ENCODE measurements at places on chromosomes 16 and 17.

GRCh38 chr16:12576878-12577277 lies 226.8 kb downstream of the CPPED1 start:
- DNase-seq, result no peak

DNA sequence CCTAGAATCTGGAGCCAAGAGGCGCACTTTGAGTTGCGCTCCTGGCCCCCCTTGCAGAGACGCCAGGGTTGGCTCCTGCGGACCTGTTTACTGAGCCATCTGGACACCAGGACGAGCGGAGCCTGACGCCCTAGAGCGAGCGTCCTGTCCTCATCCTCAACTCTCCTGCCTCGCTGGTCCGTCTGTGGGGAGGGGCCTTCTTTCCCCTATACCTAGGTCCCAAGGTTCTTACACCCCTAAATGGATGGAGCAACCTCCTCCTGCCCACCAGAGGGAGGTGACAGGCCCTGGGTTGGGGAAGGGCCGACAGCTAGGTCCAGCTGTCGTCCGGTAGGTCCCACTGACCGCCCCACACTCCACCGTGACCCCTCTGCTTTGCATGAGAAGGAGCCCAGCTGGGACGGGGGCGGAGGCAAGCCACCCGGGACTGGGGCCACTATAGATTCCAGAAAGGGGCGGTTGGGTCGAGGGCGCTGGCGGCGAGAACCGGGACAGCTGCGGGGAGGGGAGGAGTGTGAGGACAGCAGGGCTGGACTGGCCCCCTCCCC lies 3.1 kb upstream of the LHX1 start:
- no peak for DNase-seq

GRCh38 chr17:13587487-13588338 lies 14.0 kb downstream of the HS3ST3A1 start:
- DNase-seq, result no peak

- DNase-seq, result no peak
Measured at GRCh38 chr17:811051-811784, 29.1 kb downstream of the MRM3 start.

- DNase-seq, result no peak
Measured at GRCh38 chr16:29836623-29837022, 16.4 kb downstream of the MVP start.

- no peak for DNase-seq
Measured at GRCh38 chr16:85507342-85507741, 105.8 kb upstream of the GSE1 start.

DNA sequence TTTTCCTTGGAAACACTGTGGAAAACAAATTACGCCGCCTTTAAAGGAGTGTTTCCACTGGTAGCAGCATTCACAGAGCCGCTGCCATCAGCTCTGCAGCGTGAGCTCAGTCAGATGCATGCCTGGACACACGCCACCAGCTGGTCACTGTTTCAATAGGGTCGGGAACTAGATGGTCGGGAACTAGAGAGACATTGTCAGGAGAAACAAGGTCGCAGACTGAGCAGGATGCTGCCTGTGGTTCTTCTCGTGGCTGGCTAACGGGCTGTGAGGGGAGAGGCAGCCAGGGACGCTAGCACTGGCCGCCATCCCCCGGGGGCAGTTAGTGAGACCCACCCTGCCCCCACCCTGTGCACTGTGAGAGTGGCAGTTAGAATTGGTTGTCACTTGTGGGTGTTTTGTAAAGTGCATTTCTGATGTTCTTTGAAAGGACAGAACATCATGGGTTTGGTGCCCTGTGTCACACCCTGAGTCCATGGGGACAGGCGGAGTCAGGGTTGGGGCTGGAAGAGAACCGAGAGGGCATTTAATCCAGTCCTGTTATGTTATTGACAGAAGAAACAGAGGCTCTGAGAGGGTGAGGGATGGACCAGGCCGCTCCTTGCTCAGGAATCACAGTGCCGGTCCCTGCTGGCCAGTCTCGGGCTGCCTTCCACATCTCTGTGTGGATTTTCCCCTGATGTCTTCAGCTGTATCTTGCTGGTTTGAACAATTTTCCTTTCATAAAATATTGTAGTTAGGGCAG lies 86.3 kb downstream of the SPECC1 start:
- DNase-seq, result no peak

DNA sequence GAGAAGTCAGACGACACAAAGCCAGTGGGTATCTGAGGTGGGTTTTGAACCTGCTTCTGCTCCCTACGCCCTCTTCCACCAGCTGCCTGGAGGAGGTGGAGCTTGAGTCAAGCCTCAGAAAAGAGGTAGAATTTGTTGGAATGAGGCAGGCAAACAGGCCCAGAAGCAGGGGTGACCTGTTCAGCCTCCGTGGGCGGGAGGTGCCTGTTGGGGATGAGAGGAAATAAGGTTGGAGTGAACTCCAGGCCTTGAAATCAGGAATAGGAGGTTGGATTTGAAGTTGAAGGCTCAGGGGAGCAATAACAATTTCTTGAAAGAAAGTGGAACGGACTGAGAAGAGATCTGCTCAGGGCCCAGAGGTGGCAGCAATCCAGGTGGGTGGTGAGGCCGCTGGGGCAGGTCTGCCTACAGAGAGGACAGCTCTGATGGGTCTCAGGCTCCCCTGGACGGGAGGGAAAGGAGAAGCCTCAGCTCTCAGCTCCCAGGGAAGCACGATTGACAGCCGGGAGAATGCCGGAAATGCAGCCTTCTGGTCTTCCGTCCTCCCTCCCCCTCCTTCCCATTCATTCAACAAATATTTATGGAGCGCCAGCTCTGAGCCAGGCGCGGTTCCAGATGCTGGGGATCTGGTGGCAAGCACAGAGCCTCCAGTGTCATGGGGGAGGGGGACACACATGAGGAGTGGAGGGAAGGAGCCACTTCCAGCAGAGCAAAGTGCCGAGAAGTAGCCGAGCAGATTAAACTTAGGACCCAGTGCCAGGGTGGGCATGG lies 61.9 kb upstream of the CIBAR2 start:
- DNase-seq, result no peak

DNA sequence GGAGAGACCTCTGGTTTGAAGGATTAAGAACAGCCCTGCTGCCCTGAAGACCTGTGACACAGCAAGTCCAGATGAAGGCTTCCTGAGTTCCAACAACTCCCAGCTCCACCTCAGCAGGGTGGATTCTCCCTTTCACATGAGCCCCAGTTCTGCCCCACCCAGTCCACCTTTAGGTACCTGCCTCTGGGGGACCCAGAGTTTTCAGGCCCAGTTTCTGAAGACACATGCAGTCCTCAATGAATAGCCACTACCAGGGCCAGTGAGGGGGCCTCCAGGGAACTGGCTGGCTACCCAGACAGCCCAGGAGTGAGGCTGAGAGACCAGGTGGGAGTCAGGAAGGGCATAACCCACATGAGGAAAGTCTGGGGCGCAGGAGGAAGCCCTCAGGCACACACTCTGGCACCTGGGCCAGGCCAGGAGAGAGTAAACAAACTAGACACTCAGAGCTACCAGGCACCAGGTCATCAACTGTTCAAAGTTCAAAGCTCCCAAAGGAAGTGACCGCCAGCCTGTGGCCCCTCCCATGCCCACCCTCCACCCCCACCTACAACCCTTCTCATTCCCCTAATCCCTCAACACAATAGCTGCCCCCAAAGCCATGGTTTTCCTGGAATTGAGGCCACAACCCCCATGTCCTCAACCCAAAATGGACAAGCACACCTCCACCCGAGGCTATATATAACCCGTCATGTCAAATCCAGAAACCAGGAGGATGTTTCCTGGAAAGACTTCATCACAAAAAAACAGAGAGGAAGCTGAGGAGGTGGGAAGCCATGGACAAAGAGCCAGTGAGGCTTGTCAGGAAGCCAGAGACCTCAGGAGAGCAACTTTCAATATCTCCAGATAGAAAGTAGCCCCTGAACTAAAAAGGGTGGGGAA lies 2.1 kb downstream of the MYO18A start:
- no peak for DNase-seq

- no peak for DNase-seq
Measured at GRCh38 chr17:66711401-66711800, 123.5 kb upstream of the CACNG5 start.

- DNase-seq, result no peak
Measured at GRCh38 chr16:10253409-10253808, 71.2 kb upstream of the GRIN2A start.
